ENCODE measurements at places on chromosomes 3 and 15.

DNA sequence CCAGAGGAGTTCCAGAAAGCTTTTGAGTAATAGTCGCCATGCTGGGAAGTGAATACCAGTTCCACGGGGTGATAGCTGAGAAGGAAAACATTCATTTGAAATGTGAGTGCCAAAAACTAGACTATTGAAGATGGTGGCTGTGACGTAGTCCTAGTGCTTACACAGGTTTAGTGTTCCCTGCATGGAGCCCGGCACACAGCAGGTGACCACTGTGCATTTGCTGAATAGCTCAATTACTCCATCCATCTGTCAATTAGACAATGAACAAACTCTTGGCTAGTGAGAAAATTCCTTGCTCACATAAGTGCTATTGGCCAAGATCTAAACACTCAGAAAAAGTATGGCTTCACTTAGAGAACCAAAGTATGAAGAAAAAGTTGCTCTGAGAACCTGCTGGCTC, 448.1 kb upstream of the WNT5A start:
- no peak for DNase-seq

DNA sequence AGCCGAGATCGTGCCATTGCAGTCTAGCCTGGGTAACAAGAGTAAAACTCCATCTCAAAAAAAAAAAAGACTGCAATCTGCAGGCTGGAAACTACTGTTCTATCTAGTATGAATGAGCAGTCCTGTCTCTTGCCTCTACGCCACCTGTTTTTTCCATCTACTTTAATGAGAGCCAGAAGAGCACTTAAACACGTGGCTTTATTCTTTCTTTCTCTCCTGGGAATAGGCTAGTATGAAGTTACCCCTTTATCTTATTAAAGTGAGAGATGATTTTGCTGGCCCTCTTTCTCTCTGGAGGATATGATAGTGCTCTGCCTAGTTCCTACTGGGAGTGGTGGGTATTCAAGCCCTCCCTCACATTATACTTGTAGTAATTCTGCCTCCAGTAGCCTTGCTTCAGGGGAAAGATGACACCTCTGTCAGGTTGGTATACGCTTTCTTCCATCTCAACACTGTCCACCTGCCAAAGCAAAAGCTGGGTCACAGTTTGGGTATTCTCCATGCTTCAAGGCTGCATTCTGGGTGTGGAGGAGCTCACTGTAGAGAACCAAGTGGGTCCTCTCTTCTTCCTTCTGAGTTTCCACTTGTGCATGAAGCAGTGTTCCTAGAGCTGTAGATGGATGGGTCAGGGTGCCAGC, 17.8 kb downstream of the MAPKBP1 start:
- DNase-seq, result no peak

GRCh38 chr15:57323806-57324589, 52.3 kb upstream of the CGNL1 start:
- no peak for DNase-seq

- DNase-seq, result no peak
Measured at GRCh38 chr3:39038165-39038564, 13.6 kb downstream of the SCN11A start.
